Activated T-cell treated with anti-CD3 and anti-CD28 coated beads for 48 hours (primary cell): ENCODE measurements at places on chromosomes 5 and 9.

DNA sequence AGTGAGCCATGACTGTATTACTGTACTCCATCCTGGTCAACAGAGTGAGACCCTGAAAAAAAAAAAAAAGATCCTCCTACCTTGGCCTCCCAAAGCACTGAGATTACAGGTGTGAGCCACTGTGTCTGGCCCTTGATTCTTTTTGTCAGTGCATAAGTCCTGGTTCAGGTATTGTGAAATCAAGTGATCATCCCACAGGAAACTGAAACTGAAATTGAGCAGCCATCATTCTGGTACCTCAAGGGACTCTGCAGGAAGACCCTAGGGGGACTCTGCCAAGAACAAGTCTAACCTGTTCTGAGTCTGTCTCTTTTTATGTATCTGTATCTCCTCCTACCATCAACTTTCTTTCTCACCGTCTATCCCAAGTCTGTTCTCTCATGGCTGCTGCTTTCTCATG is 1.9 kb upstream of the DCAF10 start:
- no peak for DNase-seq

GRCh38 chr9:127399736-127400269 is 2.8 kb downstream of the SLC2A8 start:
- DNase-seq: no peak

DNA sequence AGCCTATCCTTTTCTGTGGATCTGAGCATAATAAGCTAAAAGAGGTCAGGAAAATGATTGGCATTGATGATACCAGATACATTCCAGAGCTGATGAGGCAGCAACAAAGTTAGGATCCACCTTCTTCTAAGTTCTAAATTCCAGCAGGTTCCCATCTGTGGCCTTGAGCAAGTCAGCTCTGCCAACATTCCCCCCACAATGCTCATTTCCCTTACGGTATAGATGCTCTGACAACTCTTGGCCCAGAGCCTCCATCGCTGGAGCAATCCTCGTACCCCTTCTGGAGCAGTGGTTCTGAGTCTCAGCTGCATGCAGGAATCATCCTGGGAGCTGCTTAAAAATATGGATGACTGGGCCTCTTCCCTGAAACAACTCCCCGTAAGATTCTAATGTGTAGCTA is 78.1 kb downstream of the MED27 start:
- DNase-seq: no peak

DNA sequence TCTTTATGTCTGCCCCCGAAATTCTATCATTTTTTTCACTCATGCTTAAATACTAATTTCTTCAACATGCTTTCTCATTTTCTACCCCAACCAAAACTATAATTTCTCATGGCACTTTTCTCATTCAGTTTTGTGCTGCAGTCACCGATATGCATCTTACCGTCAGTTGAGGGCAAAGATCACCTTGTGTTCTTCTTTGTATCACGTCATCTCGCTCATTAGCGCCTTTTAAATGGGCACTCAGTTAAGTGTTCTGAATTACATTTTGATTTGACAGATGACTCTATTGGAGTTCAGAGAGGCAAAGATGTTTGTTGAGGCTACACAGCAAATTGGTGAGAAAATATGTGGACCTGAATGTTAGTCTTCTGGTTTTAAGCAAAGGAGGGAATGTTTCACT is 211.7 kb upstream of the GLRA1 start:
- DNase-seq: no peak

GRCh38 chr5:123755653-123756317 is 243.8 kb downstream of the CSNK1G3 start:
- DNase-seq: no peak

DNA sequence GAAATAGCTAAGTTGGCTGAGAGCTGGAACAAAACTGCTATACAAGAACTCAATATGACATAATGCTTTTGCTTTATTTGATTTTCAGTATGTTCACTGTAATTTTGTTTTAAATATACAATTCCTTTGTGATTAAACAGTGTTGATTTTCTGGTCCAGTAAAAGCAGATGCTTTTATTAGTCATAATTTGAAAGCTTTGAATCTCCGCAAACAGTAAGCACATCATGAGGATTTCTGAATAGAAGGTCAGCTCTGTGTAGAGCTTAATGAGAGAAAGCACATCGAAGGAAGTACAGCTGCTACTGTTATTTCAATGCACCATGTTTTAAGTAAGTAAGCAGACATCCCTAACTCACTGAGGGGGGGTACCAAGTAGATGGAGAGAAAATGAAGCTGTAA is 701.3 kb upstream of the ACO1 start:
- DNase-seq: no peak
